RPMI7951 (cell line): ENCODE measurements at places on chromosomes 1 and 21. TPM values are rescaled to one million over a fixed set of nuclear protein-coding genes. Genes with fewer than 3 reads are reported as not detected.

The TEX38 gene
- not detected in 2 replicates for total RNA-seq

The SLC44A3 gene
- 0.98 and 1.1 TPM in 2 replicates for total RNA-seq

The ZNF593OS gene
- not detected in 2 replicates for total RNA-seq

DNA sequence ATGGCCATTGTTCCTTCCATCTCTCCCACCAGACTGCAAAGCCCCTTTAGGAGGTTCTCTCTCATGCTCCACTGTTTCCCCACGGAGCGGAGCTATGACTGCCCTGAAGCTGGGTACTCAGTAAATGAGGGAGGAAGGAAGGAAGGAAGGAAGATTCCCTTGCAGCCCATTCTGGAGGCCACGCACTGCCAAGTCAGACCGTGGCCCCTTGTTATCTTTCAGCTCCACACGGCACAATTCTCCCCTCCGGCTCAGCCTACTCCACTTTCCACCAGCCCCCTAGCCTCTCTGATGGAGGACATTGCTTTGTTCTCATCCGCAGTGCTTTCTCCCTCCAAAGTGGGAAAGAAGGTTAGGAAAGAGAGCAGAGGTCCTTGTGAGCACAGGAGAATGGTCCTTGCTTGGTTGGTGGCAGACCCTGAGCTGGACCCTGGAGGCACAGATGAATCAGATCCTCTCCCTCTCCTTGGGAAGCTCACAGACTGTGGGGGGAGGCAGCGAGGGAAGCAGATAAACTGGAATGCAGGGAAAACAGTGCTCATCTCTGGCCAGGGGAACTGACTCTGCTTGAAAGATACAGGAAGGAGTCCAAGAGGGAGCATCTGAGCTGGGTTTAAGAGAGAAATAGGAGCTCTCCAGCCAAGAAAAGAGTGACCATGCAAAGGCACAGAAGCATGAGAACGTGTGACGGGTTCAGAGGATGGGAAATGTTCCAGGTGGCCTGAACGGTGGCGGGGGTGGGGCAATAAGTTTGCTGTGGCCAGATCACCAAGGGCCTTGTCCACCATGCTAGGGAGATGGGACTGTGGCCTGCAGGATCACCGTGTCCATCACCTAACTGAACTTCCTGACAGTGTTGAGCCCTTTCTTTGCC, 52.6 kb downstream of the GLIS1 start:
- DNase-seq, result peak; percentile 89

The PITHD1 gene
- total RNA-seq, result 42.3 and 47.0 TPM in 2 replicates

DNA sequence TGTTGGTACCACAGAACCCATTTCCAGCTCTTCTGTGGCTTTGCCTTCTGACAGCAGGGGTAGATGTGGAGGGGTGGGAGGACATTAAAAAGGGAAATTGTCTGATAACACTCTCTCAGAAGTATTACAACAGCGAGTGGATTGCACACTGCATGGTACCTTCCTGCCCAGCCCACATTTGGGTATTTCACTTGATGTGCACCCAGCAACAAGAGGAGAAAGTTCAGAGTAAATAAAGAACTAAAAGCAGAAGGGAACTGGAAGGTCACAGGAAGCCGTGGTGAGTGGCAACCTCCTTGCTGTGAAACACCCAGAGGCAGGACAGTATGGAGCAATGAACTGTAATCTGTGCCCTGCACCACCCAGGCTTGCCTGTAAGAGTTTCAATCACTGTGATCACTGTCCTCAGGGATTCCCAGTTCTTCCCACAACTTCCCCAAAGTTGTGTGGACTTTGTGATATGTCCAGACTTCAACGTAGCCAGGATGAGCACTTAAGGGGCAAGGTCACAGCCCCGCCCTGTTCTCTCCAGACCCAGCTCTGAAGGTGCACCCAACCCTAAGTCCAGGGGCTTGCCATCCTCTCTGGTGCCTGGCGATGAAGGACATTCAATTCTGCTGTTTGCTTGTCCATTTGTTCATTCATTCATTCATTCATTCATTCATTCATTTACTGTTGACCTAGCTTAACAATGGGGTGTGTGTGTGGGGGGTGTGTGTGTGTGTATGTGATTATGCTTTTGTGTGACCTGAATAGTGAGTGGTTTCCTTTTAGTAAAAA, 18.7 kb upstream of the F5 start:
- no peak for DNase-seq

- no peak for DNase-seq
These were observed 352 bp downstream of the KCNK1 start for GRCh38 chr1:233614173-233614742.

DNA sequence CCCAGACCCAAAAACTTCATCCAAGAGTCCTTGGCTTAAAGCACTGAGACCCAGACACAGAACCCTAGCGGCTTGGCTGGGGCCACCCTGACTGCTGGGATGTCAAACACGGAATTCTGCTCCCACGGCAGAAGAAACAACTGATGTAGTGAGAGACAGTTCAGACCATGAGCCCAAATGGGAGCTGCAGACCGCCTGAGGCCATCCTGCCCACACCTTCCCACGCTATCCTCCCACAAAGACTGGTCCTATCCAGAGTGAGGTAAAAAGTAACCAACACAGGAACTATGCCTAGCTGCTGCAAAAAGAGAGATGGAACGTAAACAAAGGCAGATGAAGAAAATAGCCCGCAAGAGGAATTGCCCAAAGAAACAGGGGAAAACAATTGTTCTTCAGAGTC, 203.3 kb downstream of the PTPRU start:
- DNase-seq, result no peak

DNA sequence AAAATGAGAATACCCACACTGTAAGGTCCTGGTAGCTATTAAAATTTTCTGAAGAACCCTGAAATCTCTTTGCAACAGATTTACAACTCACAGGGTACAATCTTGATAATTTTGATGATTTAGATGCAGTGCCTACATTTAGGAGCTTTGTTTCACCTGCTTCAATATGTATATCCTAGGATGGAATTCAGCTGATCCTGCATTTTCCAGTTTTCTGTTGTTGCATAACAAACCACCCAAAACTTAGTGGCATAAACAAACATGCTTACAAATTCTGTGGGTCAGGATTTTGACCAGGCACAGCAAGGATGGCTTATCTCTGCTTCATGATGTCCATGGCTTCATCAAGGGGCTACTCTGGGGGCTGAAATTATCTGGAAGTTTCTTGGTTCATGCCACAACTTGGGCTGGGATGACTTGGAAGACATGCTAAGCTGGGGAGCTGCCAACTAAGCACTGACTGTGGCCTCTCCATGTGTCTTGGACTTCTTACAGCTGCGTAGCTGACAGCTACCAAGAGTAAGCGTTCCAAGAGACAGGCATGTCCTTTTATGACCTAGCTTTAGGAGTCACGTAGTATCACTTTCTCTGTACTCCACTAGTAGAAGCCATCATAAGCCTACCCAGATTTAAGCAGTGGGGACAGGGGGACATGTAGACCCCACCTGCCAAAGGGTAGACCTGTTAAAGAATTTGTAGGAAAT, 108.5 kb downstream of the CACHD1 start:
- DNase-seq, result no peak

DNA sequence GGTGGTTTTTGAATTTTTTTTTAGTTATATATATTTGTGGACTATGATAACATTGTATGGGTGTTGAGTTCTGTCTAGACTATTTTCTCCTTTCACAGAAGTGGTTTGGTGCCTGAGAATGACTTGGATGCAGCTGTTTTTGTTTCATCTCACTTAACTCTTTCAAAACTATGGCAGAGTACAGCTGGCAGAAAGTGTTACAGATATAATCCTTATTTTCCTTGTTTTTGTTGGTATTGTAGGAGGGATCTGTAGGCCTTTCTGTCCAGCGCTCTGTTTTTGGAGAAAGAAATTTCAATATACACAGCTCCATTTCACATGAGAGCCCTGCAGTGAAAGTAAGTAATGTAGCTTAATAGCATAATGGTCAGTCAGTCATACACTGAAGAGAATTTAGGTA, 13.1 kb downstream of the CDC7 start:
- no peak for DNase-seq

The ZRANB2 gene
- total RNA-seq, result 25.4 and 35.7 TPM in 2 replicates

The MLLT11 gene
- 16.8 and 20.5 TPM in 2 replicates for total RNA-seq

- peak; percentile 88 for DNase-seq
These were observed 201.0 kb downstream of the HS2ST1 start for GRCh38 chr1:87115317-87115890.

The OR10R2 gene
- total RNA-seq, result not detected in 2 replicates

GRCh38 chr1:15524021-15524282, at the start of gene CASP9:
Gene CASP9, minus strand, starts transcription at chr1:15524215. Its CDS starts 15 bp downstream, at chr1:15524200.
- no peak for DNase-seq

- DNase-seq, result no peak
These were observed 309.4 kb downstream of the BARHL2 start for GRCh38 chr1:90407737-90408136.

- DNase-seq, result peak; percentile 84
These were observed 218.7 kb downstream of the FMN2 start for GRCh38 chr1:240310226-240310925.

- no peak for DNase-seq
These were observed 96.7 kb downstream of the GABPA start for GRCh38 chr21:25831300-25831960.

- peak; percentile 98 for DNase-seq
These were observed 77.0 kb downstream of the ZZZ3 start for GRCh38 chr1:77605246-77606026.

DNA sequence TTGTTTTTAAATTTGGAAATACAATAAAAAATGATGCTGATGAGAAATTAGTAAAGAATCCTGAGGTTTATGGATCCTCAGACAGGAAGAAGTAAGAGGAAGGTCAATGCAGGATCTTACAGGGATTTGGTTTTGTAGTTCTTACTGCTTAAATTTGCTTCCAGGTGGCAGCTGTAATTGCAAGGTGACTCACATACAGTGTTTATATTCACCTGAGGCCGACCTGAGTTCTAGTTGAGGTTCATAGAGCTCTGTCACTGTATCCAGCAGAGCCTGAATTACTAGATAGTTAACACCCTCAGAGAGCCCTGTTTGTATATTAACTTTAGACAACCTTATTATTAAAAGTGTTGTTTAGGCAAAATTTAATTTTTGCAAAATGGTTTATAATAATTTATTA, 1.4 kb upstream of the WDR26 start:
- DNase-seq, result no peak

GRCh38 chr1:90821788-90822359, 104.8 kb upstream of the BARHL2 start:
- DNase-seq, result peak; percentile 51

DNA sequence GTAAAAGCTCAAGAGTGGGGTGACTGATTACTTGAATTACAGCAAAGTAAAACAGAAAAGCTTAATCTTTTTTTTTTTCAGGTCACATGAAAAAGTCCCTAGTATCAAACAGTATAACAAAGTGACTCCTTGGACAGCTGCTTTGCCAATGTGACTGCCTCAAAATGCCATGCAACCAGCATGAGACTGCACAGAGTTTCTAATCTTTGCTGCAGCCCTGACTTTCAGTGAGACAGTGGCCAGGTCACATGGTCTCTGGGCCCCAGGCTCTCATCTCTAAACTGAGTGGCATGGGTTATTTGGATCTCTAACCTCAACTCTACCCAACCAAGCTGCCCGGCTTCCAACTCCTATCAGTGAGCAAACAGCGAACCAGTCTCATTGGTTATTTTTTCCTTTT, 169.0 kb downstream of the VAV3 start:
- no peak for DNase-seq

- DNase-seq, result no peak
These were observed 1171.0 kb downstream of the MRPL39 start for GRCh38 chr21:24436236-24436635.

DNA sequence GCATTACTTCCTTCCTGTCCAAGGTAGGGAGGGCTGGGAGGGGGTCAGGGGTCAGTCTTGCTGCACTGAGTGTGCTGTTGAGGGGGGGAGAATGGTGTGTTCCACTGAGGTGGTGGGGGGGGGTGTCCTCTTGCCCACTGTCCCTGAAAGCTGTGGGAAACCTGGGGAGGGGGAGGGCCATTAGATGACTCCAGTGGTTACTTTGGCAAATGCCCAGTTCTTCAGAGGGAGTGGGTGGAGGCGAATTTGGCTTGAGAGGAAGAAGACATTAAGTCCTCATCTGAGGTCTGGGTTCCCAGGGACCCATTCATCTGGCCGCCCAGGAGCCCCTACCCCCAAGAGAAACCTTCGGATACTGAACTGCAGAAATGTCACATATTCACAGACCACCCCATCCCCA, 36.2 kb downstream of the MEF2D start:
- no peak for DNase-seq

GRCh38 chr1:38788341-38789336, 70.9 kb downstream of the RRAGC start:
- DNase-seq, result no peak

The C1orf94 gene
- 0.36 and 0.68 TPM in 2 replicates for total RNA-seq

GRCh38 chr1:51955797-51956527, 34.5 kb downstream of the RAB3B start:
- DNase-seq, result no peak

DNA sequence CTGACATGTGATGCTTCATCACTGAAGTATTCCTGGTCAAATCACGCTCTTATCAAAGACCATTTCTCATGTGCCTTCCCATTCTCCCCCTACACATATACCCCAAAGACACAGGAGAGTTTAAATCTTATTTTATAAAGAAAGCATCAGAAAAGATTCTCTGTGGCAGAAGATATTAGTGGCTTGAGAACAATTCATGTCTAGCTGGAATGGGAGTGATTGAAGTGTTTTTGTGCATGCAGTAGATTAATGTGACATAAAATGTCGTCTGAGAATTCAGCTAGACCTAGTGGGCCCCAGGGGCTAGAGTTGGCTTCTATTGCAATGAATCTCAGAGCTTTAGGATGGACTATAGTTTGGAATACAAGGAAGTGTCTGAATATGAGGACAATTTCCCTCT, 163.9 kb downstream of the HUNK start:
- DNase-seq, result no peak

DNA sequence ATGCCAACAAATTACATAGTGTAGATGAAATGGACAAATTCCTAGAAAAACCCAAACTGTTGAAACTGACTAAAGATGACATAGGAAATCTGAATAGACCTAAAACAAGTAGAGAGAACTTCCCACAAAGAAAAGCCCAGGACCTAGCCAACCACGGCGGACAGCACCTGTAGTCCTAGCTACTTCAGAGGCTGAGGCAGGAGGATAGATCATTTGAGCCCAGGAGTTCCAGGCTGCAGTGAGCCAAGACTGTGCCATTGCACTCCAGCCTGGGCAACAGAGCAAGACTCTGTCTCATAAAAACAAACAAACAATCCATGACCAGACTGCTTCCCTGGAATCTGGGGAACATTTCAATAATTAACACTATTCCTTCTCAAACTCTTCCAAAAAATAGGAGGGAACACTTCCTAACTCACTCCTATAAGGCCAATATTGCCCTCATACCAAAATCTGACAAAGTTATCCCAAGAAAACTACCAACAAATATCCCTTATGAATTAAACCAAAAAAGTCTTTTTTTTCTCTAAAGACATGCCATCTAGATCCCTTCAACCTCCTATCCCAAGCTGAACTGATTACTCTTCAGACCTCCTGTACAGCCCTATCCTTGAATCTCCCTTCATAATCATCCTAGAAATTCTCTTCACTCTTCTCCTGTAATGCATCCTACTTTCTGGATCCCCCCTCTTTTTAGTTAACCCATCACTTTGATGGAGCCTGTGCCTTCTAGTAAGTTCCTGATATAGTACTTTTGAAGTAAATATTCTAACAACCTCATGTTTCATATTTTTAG, 15.5 kb downstream of the ZNF644 start:
- no peak for DNase-seq
